ENCODE measurements at places on chromosomes 13 and 19. TPM values are rescaled to one million over a fixed set of nuclear protein-coding genes. Genes with fewer than 3 reads are reported as not detected.

DNA sequence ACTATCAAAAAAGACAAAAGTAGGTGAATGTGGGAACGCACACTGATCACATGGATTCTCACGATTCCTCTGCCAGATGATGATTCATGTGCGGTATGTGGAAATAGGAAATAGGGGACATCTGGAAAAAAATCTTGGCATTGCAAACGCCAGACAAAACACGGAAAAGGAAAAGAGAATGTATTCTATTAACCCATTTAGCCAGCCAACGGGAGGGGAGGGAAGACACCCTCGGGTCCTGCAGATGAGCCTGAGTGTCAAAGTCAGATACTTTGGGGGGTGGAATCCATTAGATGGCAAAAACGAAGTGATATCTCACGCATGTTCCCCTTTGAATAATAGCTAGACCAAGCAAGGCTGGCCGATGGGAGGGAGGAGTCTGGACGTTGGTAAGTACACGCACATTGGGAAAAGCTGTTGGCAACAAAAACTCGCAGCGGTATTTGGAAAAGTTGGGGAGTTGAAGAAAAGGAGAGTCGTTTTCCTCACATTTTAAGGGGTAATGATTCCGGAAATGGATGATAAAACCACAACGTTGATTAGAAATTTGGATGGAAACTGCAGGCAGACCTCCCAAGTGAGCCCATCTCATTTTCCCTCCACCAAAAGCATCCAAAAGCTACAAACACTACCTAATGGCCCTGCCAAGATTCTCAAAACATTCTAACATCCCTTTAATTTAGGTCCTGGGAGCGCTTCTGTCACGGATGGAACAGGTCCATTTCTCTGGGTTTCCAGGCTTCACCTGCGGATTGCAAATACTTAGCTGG lies 73.6 kb downstream of the COL4A1 start:
- DNase-seq, result no peak
- no peak overlapping the region for H3K4me3 ChIP-seq
- H3K27ac ChIP-seq, result no peak overlapping the region
- H3K27me3 ChIP-seq, result no peaks in the 10 kb centered on the region
- H3K36me3 ChIP-seq, result no peaks in the 10 kb centered on the region

- DNase-seq, result no peak
- no peaks in the 10 kb centered on the region for H3K36me3 ChIP-seq
- no peak overlapping the region for H3K4me3 ChIP-seq
- H3K27me3 ChIP-seq, result no peaks in the 10 kb centered on the region
- no peaks in the 10 kb centered on the region for H3K4me1 ChIP-seq
Observed at GRCh38 chr13:81406022-81406421, 1065.1 kb upstream of the SPRY2 start.

DNA sequence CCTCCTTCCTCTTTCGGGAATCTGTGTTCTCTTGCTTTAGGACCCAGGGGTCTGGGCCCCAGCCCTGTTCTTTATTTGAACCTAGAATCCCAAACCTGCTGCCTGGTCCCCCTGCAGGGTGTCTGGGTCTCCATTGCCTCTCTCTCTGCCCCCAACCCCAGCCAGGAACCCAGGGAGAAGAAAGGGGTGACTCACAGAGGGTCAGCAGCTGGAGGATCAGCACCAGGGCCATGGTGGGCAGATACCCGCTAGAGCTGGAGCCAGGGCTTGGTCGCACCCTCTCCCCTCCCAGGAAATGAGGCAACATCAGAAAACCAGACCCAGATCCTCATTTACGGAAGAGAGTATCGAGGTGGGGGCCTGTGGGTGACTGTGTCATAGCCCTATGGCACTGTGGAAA lies at the start of gene OSCAR:
OSCAR (minus strand) TSS at position 243 of the 400 bp plus-strand sequence; CDS start at position 232, 11 bp downstream.
- H3K27ac ChIP-seq, result no peak within 1 kb of the TSS
- peaks cover 12% of the 10 kb centered on the region for H3K4me1 ChIP-seq
- H3K27me3 ChIP-seq, result peaks cover 7% of the 10 kb centered on the region
- no peak within 1 kb of the TSS for H3K4me3 ChIP-seq

GRCh38 chr19:38003438-38004185 lies 96.6 kb downstream of the SIPA1L3 start:
- H3K36me3 ChIP-seq, result no peaks in the 10 kb centered on the region
- H3K4me1 ChIP-seq, result peaks cover 19% of the 10 kb centered on the region
- H3K4me3 ChIP-seq, result no peak overlapping the region

- no peak for DNase-seq
- H3K27ac ChIP-seq, result no peak overlapping the region
- peaks cover 5% of the 10 kb centered on the region for H3K27me3 ChIP-seq
Observed at GRCh38 chr19:34075661-34076091, 96.6 kb upstream of the LSM14A start.

DNA sequence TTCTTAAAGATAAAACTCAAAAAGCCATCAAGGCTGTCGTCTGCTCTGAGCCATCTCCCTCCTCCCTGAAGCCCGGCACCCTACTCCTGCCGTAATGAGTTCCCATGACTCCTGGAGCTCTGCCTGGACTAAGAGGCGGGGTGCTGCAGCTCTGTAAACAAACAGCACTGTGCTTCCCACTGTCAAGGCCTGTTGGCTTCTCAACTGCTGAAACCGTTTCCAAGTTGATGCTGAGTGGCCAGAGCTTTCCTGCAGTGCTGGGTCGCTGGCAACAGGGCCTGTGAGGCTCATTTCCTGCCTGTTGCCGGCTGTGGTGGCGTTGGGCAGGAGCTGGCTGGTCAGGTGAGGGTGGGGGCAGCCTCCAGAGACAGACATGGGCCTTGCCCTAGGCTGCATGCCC lies 26.7 kb upstream of the ISYNA1 start:
- no peaks in the 10 kb centered on the region for H3K36me3 ChIP-seq
- H3K4me1 ChIP-seq, result peaks cover 28% of the 10 kb centered on the region

DNA sequence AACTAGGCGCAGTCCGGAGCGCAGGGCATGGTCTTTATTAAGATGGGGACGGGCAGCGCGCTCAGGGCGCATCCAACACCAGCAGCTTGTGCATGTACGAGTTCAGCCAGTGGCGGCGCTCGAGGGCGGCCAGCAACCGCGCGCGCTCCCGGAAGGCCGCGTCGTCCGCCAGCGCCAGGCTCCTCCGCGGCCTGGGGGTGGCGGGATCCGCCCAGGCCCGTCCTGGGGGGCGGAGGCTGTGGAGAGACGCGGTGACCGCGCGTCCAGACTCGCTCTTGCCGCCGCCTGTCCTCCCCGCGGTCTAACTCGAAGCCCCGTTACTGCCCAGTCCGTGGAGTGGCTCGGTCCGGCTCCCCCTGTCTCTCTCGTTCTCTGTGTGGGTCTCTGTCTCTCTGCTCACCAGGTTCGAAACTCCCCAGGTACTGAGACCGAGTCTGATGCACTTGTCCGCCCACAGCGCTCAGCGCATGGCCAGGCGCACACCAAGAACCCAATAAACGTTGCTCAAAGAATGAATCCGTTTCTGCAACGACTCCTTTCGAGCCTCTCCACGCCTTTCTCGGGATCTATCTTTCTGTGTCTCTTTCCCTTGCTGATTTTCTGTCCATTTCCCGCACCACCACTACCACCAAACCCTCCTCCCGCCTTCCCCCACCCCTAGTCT lies 702 bp downstream of the PTH2 start:
- peaks cover 99% of the 10 kb centered on the region for H3K27me3 ChIP-seq
- no peaks in the 10 kb centered on the region for H3K36me3 ChIP-seq
- H3K27ac ChIP-seq, result no peak overlapping the region
- peak; percentile 41 for DNase-seq
- H3K4me1 ChIP-seq, result peaks cover 3% of the 10 kb centered on the region
- no peak overlapping the region for H3K4me3 ChIP-seq

GRCh38 chr13:28641600-28641926 lies 17.4 kb upstream of the POMP start:
- H3K27ac ChIP-seq, result no peak overlapping the region
- H3K27me3 ChIP-seq, result no peaks in the 10 kb centered on the region
- no peaks in the 10 kb centered on the region for H3K36me3 ChIP-seq
- no peak overlapping the region for H3K4me3 ChIP-seq
- no peaks in the 10 kb centered on the region for H3K4me1 ChIP-seq

Gene SIGLEC12
- not detected for total RNA-seq

Gene DLEU7
- not detected for total RNA-seq

Gene SMIM44
- total RNA-seq, result not detected

Gene ZNF443
- 6.0 TPM for total RNA-seq

Measured in hepatocyte (in vitro differentiated cells).